ENCODE measurements at places on chromosomes 5 and 9. TPM values are rescaled to one million over a fixed set of nuclear protein-coding genes. Genes with fewer than 3 reads are reported as not detected.
A peak's percentile ranks its signal among the peaks of the same experiment; 100 is the strongest.

Gene TAS2R1
- not detected for total RNA-seq

- DNase-seq: no peak
- no peak overlapping the region for H3K4me3 ChIP-seq
- no peaks in the 10 kb centered on the region for H3K4me1 ChIP-seq
Observed at GRCh38 chr5:150252489-150252888, 37.1 kb downstream of the CAMK2A start.

Gene UGT3A2
- not detected for total RNA-seq

- peaks cover 63% of the 10 kb centered on the region for H3K4me1 ChIP-seq
- H3K4me3 ChIP-seq: peak overlapping the region; percentile 7
- peak overlapping the region; percentile 7 for H3K27ac ChIP-seq
- peaks cover 8% of the 10 kb centered on the region for H3K27me3 ChIP-seq
- peaks cover 1% of the 10 kb centered on the region for H3K36me3 ChIP-seq
Observed at GRCh38 chr5:54673523-54674225, 156.1 kb downstream of the SNX18 start.

Gene TLX3
- total RNA-seq: not detected

GRCh38 chr9:19720377-19720776 is 68.5 kb downstream of the SLC24A2 start:
- no peak overlapping the region for H3K4me3 ChIP-seq
- H3K36me3 ChIP-seq: no peaks in the 10 kb centered on the region
- H3K27me3 ChIP-seq: peaks cover 4% of the 10 kb centered on the region
- no peaks in the 10 kb centered on the region for H3K4me1 ChIP-seq

DNA sequence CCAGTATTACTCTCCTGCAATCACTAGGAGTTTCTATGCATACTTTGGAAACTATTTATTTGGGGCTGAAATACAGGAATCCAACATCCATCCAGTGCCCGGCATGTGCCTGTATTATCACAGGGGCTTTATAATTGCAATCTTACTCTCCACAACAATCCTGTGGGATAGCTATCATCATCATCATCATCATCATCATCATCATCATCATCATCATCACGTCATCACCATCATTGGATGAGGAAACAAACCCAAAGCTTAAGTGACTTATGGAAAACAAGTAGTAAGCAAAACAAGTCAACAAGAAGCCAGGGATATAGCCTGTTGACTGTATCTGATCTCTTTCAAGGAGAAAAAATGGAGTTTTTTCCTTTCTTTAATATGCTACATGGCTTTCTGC is 47.8 kb upstream of the FYB1 start:
- no peak overlapping the region for H3K27ac ChIP-seq
- no peak for DNase-seq
- no peaks in the 10 kb centered on the region for H3K27me3 ChIP-seq
- H3K4me3 ChIP-seq: no peak overlapping the region
- H3K4me1 ChIP-seq: peaks cover 24% of the 10 kb centered on the region

Gene ENDOG
- 23.3 TPM for total RNA-seq

DNA sequence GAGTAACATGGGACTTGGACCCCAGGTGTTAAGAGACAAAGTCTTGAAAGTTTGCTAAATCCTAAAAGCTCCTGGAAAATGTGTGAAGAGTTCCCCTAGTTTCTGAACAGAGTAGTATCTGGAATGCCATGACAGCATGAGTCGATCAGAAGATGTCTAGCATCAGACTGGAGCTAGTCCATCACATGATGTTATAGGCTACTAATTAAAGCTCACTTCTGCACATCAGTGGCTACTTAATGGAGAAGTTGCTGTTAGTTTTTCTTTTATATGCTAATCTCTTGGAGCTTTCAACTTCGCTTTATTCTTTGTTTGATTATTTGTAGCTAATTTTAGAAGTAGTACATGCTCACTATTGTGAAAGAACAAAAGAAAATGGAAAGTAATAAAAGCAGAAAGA is 471.3 kb upstream of the KLF4 start:
- H3K27ac ChIP-seq: no peak overlapping the region
- H3K4me3 ChIP-seq: no peak overlapping the region
- DNase-seq: no peak
- no peaks in the 10 kb centered on the region for H3K4me1 ChIP-seq
- no peaks in the 10 kb centered on the region for H3K36me3 ChIP-seq
- no peaks in the 10 kb centered on the region for H3K27me3 ChIP-seq

DNA sequence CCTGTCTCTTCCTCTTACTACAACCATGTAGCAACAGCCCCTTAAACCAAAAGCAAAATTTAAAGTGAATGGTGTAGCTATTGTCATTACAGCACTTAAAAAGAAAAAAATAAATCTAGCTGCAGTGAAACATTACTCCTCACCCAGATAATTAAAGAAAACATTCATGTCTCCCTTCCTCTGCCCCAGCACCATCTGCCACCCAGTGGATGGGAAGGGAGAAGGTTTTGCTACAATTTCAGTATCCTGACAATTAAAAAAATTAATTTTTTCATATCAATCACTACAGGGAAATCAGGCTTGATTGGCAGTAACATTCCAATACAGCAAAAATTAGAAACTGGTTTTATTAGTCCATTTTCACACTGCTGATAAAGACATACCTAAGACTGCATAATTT is 147.4 kb upstream of the PUM3 start:
- no peak overlapping the region for H3K27ac ChIP-seq
- DNase-seq: no peak
- H3K27me3 ChIP-seq: no peaks in the 10 kb centered on the region
- no peaks in the 10 kb centered on the region for H3K36me3 ChIP-seq

GRCh38 chr9:113658545-113658895 is 195.0 kb downstream of the RGS3 start:
- peaks cover 22% of the 10 kb centered on the region for H3K27me3 ChIP-seq
- H3K4me3 ChIP-seq: no peak overlapping the region
- H3K27ac ChIP-seq: no peak overlapping the region
- peaks cover 9% of the 10 kb centered on the region for H3K4me1 ChIP-seq
- no peaks in the 10 kb centered on the region for H3K36me3 ChIP-seq

DNA sequence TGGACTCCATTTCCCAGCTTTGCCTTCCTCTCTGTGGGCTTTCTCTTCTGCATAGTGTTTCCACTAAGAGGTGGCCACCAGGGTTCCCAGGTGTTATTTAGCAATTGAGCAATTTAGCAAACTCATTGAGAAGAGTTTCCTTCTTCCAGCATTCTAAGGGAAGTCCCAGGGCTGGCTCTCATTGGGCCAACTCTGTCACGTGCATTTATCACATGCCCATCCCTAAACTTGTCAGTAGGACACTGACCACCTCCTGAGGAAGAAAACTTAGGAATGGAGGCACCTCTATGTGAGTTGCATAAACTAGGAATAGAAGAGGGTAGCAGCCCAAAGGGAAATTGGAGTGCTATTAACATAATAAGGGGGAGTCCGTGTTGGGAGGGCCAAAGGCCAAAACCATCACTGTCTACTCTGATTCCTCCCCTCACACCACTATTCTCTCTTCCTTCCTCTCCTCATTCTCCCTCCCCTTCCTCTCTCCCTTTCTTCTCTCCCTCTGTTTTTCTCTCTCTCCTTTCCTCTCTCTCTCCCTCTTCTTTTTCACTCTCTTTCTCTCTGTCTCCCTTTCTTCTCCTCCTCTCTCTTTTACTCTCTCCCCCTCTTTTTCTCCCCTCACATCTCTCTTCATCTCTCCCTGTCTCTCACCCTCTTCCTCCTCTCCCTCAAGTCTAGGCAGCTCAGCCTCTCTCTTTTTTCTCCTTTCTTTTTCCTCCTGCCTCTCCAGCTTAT is 213.4 kb downstream of the PALM2AKAP2 start:
- H3K27me3 ChIP-seq: no peaks in the 10 kb centered on the region
- H3K36me3 ChIP-seq: peaks cover 11% of the 10 kb centered on the region
- no peak for DNase-seq
- peaks cover 2% of the 10 kb centered on the region for H3K4me1 ChIP-seq
- H3K4me3 ChIP-seq: no peak overlapping the region
- H3K27ac ChIP-seq: no peak overlapping the region

DNA sequence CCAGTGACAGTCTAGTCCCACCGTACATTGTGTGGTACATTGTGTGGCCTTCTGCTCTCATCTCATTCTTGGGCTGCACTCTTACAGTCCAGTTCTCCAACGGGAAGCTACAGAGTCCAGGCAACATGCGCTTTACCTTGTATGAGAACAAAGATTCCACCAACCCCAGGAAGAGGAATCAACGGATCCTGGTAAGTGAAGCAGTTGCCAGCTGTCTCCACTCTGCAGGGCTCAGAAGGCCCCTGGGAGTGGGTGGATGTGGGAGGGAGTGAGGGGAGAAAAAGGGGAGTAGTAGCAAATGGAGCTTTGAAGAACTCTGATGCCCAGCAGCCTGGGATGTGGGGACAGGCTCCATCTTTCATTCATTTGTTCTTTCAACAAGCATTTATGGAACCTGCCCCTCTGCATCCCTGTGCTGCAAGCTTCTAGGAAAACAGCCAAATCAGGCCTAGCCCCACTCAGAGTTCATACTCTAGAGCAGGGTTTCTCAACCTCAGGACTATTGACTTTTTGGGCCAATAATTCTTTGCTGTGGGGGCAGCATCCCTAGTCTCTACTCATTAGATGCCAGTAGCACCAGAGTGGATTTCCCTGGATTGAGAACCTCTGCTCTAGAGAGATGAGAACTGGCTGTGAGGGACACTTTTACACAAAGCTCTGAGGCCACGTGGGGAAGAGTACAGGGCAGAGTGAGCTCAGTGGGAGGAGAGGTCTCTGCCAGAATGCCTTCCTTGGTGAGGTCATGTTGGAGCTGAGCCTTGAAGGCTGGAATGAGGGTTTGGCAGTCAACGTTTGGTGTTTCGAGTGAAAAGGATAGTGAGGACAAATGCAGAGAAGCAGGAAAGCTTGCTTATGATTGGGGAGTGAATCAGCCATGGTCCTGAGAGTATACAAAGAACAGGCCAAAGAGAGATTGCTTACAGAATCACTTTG is 1.1 kb downstream of the POLR1E start:
- peaks cover 42% of the 10 kb centered on the region for H3K36me3 ChIP-seq
- peak overlapping the region; percentile 94 for H3K27ac ChIP-seq
- H3K4me3 ChIP-seq: peak overlapping the region; percentile 91
- peaks cover 2% of the 10 kb centered on the region for H3K27me3 ChIP-seq
- peaks cover 37% of the 10 kb centered on the region for H3K4me1 ChIP-seq

DNA sequence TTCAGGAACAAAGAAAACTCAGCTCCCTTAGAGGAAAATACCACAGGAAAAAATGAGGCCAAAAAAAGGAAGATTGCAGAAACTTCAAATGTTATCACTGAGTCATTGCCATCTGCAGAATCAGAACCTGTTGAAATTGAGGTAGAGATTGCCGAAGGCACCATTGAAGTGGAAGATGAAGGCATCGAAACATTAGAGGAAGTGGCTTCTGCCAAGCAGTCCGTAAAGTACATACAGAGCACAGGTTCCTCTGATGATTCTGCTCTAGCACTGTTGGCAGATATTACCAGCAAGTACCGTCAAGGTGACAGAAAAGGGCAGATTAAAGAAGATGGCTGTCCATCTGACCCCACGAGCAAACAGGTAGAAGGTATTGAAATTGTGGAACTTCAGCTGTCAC is 30.8 kb upstream of the NIM1K start:
- H3K27me3 ChIP-seq: no peaks in the 10 kb centered on the region
- peaks cover 61% of the 10 kb centered on the region for H3K36me3 ChIP-seq
- peaks cover 9% of the 10 kb centered on the region for H3K4me1 ChIP-seq
- H3K4me3 ChIP-seq: no peak overlapping the region

GRCh38 chr9:109830545-109830944 is 50.5 kb downstream of the PALM2AKAP2 start:
- DNase-seq: no peak
- H3K27me3 ChIP-seq: peaks cover 10% of the 10 kb centered on the region
- H3K36me3 ChIP-seq: no peaks in the 10 kb centered on the region
- no peaks in the 10 kb centered on the region for H3K4me1 ChIP-seq
- H3K27ac ChIP-seq: no peak overlapping the region

GRCh38 chr9:129131300-129132145 is 20.3 kb downstream of the PTPA start:
- peaks cover 5% of the 10 kb centered on the region for H3K4me1 ChIP-seq
- no peaks in the 10 kb centered on the region for H3K27me3 ChIP-seq
- DNase-seq: peak; percentile 96

GRCh38 chr9:90009447-90009846 is 404.6 kb downstream of the GADD45G start:
- H3K36me3 ChIP-seq: no peaks in the 10 kb centered on the region
- H3K4me1 ChIP-seq: no peaks in the 10 kb centered on the region
- H3K4me3 ChIP-seq: no peak overlapping the region
- H3K27me3 ChIP-seq: peaks cover 14% of the 10 kb centered on the region

Gene LCN2
- total RNA-seq: not detected

DNA sequence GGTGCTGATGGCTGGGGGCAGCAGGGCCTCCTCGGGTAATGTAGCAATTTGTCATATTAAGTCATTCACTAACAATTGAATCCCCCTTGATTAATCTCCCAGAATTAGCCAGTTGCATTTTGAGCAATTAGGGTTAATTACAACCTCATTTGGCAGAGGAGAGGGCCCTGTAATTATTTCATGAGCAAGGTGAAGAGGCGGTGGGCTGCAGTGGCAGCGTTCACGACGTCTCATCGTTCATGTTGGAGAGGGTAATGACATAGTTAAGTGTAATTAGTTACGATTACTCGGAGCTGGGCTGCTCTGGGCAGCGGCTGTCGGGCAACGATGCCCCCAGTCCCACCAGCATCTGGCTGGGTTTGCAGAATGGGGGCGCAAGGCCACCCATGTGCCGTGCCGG is 46.0 kb downstream of the NEK6 start:
- peaks cover 6% of the 10 kb centered on the region for H3K4me1 ChIP-seq
- no peak overlapping the region for H3K27ac ChIP-seq
- H3K27me3 ChIP-seq: no peaks in the 10 kb centered on the region

- H3K4me3 ChIP-seq: no peak overlapping the region
- no peak for DNase-seq
- H3K36me3 ChIP-seq: no peaks in the 10 kb centered on the region
Observed at GRCh38 chr9:16290169-16290568, 580.3 kb downstream of the BNC2 start.

GRCh38 chr5:9502864-9503263 is 43.0 kb downstream of the SEMA5A start:
- no peaks in the 10 kb centered on the region for H3K36me3 ChIP-seq
- H3K4me1 ChIP-seq: no peaks in the 10 kb centered on the region
- no peaks in the 10 kb centered on the region for H3K27me3 ChIP-seq
- no peak overlapping the region for H3K27ac ChIP-seq
- H3K4me3 ChIP-seq: no peak overlapping the region
- DNase-seq: no peak

DNA sequence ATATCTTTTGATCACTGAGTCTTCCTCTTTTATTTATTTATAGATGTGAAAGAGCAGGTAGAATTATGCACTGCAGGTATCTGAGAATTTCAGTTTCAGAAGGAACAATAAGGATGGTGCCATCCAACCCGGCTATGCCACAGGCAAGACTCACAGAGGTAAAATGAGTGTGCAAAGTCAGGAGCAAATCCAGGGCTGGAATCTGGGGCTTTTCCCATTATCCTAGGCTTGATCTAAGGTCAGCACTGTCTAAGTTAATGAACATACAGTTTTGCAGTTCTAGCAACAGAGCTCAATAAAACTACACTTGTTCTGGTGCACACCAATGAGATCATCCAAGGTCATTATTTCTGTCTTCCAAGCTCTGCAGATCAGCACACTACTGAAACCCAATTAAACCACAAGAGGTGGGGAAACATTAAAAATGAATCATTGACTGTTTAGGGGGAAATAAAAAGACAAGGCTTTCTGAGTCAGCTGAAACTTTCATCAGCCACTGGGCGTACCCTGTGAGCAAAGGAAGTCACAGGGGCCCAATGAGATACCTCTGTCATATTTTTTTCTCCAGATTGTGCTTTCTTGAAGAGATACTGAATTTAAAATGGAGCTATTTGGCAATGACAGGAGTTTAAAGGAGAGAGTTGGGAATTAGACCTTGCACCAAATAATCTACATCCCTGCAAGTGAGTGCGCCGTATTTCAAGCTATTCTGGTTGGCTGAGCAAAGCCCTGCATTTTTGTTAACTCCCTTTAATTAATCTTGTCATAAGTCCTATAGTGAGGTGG is 662.2 kb upstream of the ZNF608 start:
- H3K4me1 ChIP-seq: no peaks in the 10 kb centered on the region
- H3K27ac ChIP-seq: no peak overlapping the region
- H3K4me3 ChIP-seq: no peak overlapping the region
- H3K36me3 ChIP-seq: no peaks in the 10 kb centered on the region
- no peaks in the 10 kb centered on the region for H3K27me3 ChIP-seq

All from activated CD4-positive, alpha-beta T cell treated with anti-CD3 and anti-CD28 coated beads, Interleukin-2, amount 10 ng/mL, durations not matched to agents 24 days and 14 days (primary cell).